ENCODE measurements at places on chromosomes 5 and 9.

DNA sequence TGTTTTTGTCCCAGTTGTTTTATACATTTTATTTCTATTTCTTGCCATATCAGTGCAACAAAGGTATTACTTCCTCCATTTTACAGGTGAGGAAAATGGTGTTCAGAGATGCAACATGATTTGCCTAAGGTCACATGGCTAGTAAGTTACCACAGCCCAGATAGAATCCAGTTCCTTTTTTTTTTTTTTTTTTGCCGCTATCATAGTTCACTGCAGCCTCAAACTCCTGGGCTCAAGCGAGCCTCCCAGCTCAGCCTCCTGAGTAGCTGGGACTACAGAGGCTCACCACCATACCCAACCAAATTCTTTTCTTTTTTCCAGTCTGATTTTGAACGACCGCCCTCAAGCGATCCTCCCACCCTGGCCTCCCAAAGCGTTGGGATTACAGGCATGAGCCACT, 480 bp upstream of the CCDC69 start:
- no peak for DNase-seq

- DNase-seq, result no peak
These were observed 45.2 kb downstream of the DIAPH1 start for GRCh38 chr5:141573489-141574121.

DNA sequence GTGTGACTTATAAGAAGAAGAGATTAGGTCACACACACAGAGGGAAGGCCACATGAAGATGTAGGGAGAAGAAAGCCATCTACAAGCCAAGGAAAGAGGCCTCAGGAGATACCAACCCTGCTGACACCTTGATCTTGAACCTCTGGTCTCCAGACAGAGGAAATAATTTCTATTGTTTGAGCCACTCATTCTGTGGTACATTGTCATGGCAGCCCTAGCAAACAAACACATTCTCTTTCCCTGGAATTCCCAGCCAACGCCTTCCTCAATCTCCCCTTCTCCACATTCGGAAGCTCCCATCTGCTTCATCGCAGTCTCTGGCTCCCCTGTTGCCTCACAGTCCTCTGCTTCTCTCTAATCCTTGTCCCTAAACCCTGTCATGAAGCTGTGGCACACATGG, 16.7 kb downstream of the PTGS1 start:
- no peak for DNase-seq

GRCh38 chr9:970151-970996, 6.1 kb upstream of the DMRT3 start:
- no peak for DNase-seq

GRCh38 chr9:86747711-86748110, 199.6 kb downstream of the GAS1 start:
- DNase-seq, result no peak

- no peak for DNase-seq
These were observed 77.0 kb upstream of the LRRTM2 start for GRCh38 chr5:138951986-138952735.

DNA sequence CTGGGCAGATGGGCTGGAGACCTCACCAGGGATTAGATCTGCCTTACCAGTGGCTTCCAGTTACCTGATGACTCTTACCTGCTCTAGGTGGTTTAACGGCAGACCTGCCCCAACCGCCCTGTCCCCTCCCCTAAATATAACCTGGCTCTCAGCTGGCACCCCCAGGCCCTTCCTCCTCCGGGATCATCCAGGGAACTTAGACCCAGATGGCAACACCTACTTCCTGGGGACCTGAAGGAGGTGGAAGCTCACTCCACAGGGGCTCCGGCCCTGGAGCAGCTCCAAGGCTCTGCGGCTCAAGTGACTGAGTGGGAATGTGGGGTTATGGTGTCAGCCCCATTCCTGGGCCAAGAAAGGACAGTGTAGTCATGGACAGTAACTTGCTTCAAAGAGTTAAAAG, 130.4 kb downstream of the OLFM1 start:
- no peak for DNase-seq

GRCh38 chr9:83491413-83491812, 46.8 kb downstream of the FRMD3 start:
- DNase-seq, result no peak

DNA sequence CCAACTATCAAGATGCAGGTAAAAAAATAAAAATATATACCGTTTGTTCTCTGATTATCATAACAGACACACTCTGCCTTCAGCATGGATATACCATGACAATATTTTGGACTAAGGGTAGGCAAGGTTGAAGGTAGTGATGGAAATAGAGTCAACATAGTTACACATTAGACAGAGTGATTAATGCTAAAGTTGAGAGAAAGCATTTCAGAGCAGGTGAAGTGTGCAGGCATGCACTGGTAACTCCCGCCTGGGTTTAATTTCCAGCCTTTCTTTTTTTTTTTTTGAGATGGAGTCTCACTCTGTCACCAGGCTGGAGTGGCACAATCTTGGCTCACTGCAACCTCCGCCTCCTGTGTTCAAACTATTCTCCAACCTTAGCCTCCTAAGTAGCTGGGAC, 458.5 kb downstream of the TLR4 start:
- no peak for DNase-seq
